ENCODE measurements at places on chromosomes 3 and 15.
A peak's percentile ranks its signal among the peaks of the same experiment; 100 is the strongest.

GRCh38 chr15:99571299-99571698 is 5.5 kb downstream of the MEF2A start:
- no peak for DNase-seq

DNA sequence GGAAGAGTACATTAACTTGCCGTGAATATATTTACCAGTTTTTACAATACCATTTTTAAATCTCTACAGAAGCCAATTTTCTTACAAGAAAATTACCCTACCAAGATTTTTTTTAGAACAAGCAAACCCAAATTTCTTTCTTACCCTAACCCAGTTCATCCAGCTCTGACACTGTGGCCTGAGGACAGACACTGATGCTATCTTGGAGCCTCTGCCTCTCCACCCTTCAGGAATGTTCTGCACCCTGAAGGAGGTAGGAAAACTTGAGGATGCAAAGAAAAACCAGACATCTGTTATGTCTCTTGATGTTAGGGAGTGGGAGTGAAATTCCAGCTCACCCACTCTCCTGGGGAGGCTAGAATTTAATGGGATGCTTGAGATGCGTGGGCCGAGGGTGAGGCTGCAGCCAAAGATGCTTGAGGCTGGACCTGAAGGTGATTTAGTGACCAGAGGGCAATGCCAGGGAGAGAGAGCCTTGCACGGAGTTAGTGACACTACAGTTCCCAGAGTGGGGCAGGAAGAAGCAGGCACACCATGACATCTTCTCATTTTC is 69.9 kb downstream of the LIPC start:
- no peak for DNase-seq

GRCh38 chr3:135759651-135760050 is 205.9 kb upstream of the PPP2R3A start:
- no peak for DNase-seq

GRCh38 chr15:22883196-22883595 is 44.7 kb downstream of the NIPA2 start:
- no peak for DNase-seq

GRCh38 chr3:114623420-114624046 is 329.7 kb downstream of the TIGIT start:
- DNase-seq = no peak

DNA sequence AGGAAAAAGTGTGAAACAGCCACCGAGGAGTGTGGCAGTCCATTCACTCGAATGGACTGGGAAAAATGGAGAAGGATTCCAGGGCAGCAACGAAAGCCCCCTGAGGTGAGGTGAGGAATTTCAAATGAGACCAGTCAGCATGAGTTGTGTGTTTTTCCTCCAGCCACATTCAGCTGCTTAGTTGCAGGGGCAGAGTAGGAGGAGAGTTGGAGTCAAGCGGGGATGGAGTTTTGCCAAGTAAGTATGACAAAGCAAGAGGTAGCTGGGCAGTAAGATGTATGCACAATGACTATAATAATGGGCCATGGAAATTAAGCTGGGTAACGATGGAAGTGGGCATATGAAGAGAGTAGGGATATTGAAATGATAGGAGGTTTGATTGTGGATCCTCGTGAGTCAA is 64.4 kb downstream of the CCDC54 start:
- no peak for DNase-seq

GRCh38 chr3:65080432-65080831 is 392.6 kb upstream of the ADAMTS9 start:
- DNase-seq = no peak

GRCh38 chr3:159910991-159911663 is 77.5 kb upstream of the IL12A start:
- no peak for DNase-seq

- no peak for DNase-seq
Observed at GRCh38 chr3:51966922-51967383, 301 bp downstream of the PCBP4 start.

DNA sequence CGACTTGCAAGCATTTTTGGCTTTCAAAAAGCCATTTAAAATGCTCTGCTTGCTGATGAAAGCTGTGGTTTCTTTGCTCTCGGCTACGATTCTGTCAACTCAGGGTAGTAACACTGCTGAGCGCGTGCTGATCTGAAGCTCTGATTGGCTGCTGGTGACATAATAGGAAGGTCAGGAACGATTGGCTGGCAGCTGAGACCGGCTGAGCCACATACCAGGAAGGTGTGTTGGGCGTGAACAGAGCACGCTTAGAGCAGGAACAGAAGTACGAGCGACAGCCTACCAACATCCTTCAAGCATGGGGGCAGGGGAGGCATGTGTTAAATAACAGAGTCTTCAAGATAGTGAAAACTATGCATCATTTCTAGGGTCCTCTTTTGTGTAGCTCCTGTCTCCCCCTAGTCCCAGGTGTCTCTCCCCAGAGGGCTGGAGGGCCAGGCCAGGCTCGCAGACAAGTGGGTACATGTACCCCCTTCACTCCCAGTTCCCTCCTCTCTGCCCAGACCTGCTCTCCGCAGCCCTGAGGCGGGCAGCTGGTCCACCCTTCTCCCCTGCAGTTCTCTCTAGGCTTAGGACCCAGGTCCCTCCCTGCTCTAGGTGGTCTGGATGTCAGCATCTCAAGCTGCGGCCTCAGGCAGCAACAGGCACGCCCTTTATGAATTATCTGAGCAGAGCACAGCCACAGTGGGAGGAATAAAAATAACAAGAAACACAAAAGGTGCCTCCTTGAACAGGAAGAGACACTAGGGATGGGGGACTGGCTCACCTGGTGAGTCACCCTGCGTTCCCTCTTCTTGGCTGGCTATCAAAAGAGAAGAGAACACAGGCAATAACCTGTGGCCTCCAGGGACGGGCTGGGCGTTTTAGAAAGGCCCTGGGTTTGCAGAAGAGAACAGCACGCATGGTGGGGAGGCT is 76.0 kb downstream of the TAMM41 start:
- no peak for DNase-seq

- no peak for DNase-seq
Observed at GRCh38 chr15:32831485-32831884, 113.7 kb downstream of the GREM1 start.

DNA sequence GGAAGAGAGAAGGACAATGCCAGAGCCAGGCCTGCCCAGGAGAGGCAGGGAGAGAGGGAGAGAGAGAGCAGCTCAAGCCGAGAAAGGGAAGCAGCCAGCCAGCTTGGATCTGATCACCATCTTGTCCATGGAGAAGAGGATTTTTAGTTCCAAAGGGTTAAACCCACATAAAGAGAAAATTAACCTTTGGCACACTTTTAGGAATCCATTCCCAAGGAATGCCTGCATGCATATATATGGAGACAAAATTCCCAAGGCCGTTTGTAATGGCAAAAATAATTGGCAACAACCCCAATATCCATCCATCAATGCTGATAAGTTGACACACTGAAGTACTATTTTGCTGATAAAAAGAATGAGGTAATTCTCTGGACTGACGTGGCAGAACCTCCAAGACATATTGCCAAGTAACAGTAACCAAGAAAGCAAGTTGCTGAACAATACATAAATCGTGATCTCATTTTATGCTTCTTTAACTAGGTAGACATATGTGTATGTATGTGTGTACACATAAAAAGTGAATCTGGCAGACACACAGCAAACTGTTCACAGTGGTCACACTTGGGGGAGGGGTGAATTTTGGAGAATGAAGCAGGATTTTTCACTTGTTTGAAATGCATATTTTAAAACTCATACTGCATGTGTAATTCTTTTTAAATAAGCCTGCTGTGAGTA is 7.5 kb upstream of the STRA6 start:
- DNase-seq = peak; percentile 82

DNA sequence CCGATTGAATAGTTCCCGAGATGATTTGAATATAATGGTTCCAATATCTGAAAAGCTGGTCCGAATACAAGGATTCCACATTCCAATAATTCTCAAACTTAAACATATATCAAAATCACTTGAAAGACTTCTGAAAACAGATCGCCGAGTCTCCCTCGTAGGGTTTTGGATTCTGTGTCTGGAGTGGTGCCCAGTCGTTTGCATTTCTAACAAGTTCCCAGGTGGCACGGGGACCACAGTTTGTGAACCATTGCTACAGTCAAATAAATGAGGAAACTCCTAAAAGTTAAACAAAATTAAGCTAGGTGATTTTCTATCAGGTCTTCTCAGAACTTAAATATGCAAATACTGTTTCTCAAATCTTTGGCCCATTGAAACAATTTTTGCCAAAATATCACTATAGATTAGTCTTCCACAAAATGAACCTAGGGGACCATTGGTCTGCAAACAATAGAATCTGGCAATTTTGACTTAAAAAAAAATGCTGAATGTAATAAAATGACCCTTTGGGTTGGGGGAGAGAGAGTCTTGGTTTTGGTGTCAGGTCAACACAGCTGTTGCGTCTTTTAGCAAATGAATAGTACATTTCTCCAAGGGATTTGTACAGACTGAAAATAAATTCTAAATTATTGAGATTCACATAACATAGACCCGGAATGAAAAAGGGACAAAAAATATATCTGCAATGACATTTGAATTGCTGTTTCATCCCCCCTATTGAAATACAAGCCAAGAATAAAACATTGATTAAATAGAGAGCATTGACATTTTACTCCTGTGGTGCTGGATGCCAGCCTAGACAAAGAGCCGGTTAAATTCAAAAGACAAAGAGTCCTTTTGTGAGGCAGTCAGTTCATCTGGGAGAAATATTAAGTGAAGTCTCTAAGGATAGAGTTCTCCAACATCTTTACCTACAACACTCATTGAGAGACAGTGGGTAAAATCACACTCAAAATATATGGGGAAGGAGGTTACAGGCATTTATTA is 175.7 kb upstream of the ADAMTS9 start:
- DNase-seq = no peak

- no peak for DNase-seq
Observed at GRCh38 chr3:134059035-134059601, 29.4 kb upstream of the SLCO2A1 start.

- DNase-seq = no peak
Observed at GRCh38 chr3:143429628-143430514, 310.3 kb downstream of the CHST2 start.

- DNase-seq = no peak
Observed at GRCh38 chr3:154972951-154973350, 107.2 kb upstream of the MME start.

DNA sequence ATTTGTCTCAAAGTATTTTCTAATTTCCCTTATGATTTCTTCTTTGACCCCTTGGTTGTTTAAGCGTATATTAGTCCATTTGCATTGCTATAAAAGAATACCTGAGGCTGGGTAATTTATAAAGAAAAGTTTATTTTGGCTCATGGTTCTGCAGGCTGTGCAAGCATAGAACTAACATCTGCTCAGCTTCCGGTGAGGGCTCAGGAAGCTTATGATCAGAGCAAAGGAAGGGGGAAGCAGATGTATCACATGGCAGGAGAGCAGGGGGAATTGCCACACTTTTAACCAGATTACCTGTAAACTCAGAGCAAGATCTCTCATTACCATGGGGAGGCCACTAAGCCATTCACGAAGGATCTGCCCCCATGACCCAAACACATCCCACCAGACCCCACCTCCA is 148.2 kb downstream of the PDE8A start:
- no peak for DNase-seq

- DNase-seq = no peak
Observed at GRCh38 chr3:86880066-86880465, 110.9 kb downstream of the VGLL3 start.

DNA sequence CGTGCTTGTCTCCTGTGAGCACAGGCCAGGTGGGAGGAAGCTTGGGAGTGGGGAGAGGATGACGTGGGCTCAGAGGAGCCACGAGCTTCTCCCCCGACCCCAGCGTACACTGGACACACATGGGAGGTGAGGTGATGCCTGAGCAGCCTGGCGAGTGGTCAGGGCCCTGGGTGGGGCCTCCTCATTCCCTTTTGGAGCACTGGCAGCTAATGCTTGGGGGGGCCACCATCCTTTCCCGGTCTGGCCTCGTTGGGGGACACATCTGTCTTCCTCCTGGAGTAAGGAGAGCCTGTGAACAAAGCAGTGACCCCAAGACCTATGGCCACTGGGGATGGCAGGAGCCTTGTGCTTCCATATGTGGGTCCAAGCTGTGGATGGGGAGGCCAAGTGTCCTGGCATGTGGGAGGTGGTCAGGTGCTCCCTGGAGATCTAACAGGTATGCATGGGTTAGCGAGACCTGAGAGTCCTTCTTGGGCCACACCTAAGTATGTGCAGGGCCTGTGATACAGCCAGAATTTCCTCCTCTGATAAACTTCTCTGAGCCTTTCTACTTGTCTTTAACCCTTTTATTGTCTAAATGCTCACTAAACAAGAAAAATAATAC is 9.5 kb downstream of the KLF13 start:
- no peak for DNase-seq

DNA sequence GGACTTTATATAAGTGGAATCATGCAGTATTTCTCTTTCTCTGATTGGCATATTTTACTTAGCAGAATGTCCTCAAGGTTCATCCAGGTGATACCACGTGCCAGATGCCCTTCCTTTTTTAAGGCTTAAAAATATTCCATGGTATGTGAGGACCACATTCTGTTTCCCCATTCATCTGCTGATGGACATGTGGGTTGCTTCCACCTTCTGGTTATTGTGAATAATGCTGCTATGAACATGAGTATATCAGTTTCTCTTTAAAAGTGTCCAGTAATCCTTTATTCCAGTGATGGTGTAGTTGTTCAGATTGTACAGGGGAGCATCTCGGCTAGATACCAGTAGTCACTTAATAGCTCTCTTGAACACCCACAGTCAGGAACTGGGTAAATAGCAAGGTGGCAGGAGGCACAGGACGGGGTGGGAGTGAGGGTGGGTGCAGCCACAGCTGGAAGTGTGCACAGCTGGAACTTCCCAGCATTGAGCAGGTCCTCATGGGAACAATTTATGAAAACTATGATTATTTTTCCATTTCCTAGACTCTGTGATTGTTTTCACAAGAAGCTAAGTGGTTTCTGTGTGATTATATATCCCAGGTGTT is 50.3 kb upstream of the ATG7 start:
- DNase-seq = no peak

- DNase-seq = no peak
Observed at GRCh38 chr15:41291065-41291631, 41.2 kb downstream of the OIP5 start.

- no peak for DNase-seq
Observed at GRCh38 chr3:33075995-33076394, 21.0 kb downstream of the GLB1 start.

GRCh38 chr3:49794926-49795905 is 4.5 kb downstream of the CDHR4 start:
- no peak for DNase-seq

GRCh38 chr3:52574056-52574965 is 37.9 kb downstream of the UQCC5 start:
- no peak for DNase-seq

GRCh38 chr15:93250209-93250608 is 161.2 kb upstream of the RGMA start:
- DNase-seq = no peak
